Osteoblast (primary cell): ENCODE measurements at places on chromosomes 1 and 21. TPM values are rescaled to one million over a fixed set of nuclear protein-coding genes. Genes with fewer than 3 reads are reported as not detected.

Gene MRPL55
- total RNA-seq = 34.5 and 51.4 TPM in 2 replicates

Gene TNFRSF1B
- total RNA-seq = 11.2 and 12.7 TPM in 2 replicates

GRCh38 chr1:211587123-211587522 lies 8.2 kb upstream of the SLC30A1 start:
- no peak for DNase-seq

DNA sequence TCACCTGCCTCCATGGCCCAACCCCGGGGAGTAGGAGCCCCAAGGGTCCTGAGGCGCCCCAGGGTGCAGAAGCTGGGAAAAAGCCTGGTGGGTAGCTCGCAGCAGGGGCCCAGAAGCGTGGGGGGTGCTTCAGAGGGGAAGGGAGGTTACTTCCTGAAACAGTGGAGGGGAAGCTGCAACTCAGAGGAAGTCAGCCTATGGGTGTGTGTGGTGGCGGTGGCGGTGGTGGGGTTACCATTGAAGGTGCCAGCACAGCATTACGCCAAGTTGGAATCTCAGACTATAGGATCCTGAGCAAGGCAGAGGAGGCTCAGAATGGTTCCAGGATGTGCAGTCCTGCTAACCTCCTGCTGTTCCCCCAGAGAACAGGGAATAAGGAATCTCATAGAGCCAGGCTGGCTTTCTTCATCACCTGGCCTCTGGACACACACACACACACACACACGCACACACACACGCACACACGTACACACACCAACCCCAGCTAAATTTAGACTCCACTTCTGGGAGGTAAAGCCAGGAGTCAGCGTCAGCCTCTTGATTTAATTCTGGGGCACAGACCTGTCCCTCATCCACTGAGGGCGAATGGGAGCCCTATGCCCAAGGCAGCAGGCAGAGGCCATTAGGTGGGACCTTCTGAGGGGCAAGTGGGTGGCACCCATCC lies 1.3 kb downstream of the DENND4B start:
- DNase-seq = peak; percentile 93

Gene CFAP107
- total RNA-seq = not detected in 2 replicates

Gene IL22RA1
- under 0.01 TPM in 2 replicates for total RNA-seq

Gene OR2AK2
- not detected in 2 replicates for total RNA-seq

GRCh38 chr1:36486439-36487335 lies 4.0 kb upstream of the CSF3R start:
- peak; percentile 36 for DNase-seq
